ENCODE measurements at places on chromosomes 7 and 10.

DNA sequence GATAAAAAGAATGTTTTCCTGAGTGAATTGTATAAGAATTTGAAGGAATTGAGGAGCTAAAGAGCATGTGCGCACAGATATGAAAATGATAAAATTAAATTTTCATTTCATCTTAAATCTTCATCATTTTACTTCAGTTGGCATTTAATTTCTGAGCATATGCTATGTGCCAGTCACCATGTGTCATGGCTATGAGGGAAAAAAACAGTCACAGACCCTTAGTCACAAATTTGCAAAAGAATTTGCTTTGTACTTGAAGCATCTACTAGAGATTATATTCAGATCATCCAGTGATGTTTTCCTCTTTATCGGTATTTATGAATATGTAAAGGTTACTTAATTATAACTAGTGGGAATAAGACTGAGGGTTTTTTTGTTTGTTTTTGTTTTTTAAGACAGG lies 29.8 kb downstream of the VCL start:
- DNase-seq: no peak

GRCh38 chr7:18798088-18798906 lies 302.7 kb downstream of the HDAC9 start:
- DNase-seq: no peak

GRCh38 chr10:69801094-69801433 lies 642 bp upstream of the COL13A1 start:
- no peak for DNase-seq

GRCh38 chr10:77592946-77593636 lies 44.5 kb downstream of the KCNMA1 start:
- no peak for DNase-seq

DNA sequence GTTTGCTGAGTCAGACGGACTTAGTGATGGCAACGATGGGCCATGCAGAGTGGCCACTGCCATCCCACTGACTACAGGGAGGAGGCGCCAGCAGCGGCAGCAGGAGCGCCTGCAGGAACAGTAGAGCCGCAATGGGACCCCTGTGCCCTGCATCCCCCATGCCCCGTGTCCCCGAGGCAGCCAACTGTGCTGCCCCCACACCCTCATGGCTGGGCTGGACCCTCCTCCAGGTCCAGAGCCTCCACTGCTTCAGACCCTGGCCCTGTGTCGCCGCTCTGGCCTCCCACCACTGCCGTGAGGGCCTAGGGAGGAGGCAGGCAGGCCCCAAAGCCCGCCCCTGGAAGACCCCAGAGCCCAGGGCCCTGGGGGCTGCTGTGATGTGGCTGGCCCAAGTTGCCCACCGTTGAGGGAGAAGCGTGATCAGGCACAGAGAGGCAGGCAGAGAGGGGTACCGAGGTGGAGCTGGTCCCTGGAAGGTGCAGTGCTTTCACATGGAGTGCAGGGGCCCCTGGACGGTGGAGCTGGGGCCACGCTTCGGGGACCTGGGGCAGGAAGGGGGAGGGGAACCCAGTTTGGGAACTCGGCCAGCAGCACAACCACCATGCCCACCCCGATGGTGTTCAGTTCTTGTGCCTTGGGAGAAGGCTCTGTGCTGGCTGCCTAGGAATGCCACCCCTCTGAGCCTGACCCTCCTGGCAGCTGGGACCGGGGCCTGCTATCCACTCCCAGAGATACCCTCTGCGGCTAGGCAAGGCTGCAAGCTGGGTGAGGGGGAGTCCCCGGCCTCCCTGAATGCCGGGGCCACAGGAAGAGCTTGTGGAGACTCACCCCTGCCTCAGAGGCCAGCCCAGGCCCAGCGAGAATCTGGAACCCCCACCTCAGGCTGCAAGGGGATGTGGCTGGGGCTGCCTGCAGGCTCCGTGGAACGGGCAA lies 32.6 kb downstream of the DKK1 start:
- no peak for DNase-seq

- no peak for DNase-seq
These were observed 88.4 kb downstream of the DIP2C start for GRCh38 chr10:600876-601659.

- no peak for DNase-seq
These were observed 42.1 kb downstream of the WBP1L start for GRCh38 chr10:102785818-102786217.

GRCh38 chr10:131195558-131196159 lies 115.9 kb downstream of the TCERG1L start:
- DNase-seq: no peak

DNA sequence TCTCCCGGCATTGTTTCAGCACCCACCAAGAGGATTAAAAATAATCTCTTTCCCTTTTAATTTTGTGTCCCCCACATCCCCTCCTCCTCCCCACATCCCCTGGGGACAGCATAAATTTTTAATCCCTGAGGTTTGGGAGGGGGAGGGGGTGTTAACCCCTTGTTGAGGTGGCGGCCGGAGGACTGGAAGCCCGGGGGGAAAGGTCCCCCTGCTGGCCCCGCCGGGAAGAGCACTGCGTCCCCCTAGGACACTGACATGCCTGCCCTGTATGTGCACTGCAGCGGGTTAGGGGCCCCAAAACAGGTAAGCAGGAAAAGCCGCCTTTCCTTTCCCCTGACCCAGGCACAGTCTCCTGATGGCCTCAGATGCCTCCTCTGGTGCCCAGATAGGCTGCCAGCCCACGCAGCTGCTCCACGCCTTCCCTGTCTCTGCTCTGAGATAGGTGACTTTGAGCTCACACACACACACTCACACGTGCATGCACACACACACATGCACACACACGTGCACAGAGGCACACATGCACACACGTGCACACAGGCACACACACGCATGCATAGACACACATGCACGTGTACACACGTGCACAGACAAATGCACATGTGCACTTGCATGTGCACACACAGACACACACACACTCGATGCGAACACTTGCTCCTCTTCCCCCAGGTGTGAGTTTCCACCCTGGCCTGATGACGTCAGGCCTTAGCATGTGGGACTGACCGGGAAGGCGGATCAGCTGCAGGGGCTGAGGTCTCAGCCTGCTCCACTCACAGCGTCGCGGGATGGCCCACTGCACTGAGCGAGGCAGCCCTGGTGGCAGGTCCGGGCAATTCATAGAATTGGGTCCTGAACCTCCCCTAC lies 12.3 kb downstream of the CNPY1 start:
- DNase-seq: no peak

- DNase-seq: no peak
These were observed 348.9 kb downstream of the ATRNL1 start for GRCh38 chr10:115441907-115442545.
